ENCODE measurements at places on chromosomes 11 and 22.

GRCh38 chr11:95512177-95512576, 277.4 kb downstream of the FAM76B start:
- peak; percentile 68 for DNase-seq

- DNase-seq: no peak
These were observed 86.3 kb downstream of the CCDC83 start for GRCh38 chr11:85941380-85941973.

- no peak for DNase-seq
These were observed 97.7 kb upstream of the TP53I11 start for GRCh38 chr11:45048313-45048841.

- peak; percentile 8 for DNase-seq
These were observed 77.0 kb downstream of the ZNF280B start for GRCh38 chr22:22431271-22432220.

DNA sequence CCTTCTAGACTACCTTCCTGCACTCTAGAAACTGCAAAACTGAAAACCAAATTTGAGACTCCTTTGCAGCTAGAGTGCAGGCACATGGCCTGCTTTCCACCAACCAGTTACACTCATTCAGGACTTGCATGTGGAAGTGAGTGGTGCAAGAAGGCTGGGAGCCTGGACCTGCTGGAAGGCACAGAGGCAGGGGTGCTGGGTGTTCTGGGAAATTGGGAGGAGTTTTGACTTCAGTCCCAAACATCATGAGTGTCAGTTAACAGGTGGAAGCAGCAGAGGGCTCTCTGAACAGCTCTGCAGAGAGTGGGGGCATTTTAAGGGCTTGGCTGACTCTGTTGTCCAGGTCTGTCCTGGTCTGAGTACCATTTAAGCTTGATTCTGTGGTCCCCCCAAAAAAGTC, 49.3 kb upstream of the SYT13 start:
- DNase-seq: no peak

DNA sequence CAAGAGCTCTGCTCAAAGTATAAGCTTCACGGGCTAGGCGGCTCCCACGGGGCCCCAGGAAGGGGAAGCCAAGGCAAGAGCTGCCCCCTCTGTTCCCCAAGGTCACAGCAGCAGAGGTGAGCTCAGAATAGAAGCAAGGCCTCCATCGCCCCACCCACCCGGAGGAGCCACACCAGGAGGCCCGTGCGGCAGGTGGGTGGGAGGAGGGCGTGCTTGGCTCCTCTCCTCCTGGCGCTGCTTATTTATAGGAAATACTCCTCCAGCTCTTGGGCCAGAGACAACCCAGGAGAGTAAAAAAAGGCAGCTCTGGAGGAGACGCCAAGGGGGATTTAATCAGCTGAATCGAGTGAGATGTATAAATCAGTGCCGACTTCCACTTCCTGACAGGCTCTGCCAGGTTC, 87.8 kb downstream of the FEZ1 start:
- DNase-seq: no peak

DNA sequence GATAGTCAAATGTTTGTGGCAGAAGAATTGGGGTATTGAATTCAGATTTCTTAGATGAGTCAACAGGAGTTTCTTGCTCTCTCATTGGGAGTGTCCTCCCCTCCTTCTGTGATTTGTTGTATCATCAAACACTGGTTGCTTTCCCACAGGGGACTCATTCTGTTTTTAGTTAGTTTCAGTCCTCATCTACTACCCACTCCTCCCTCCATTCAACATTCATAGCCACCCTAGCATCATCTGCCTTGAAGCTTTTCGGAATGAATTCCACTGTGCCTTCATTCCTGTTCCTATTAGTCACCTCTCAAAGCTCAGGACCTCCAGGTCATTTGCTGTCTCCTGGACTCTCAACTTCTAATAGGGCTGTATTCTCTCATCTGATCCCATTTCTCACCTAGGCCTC, 31.5 kb upstream of the RAB38 start:
- no peak for DNase-seq

DNA sequence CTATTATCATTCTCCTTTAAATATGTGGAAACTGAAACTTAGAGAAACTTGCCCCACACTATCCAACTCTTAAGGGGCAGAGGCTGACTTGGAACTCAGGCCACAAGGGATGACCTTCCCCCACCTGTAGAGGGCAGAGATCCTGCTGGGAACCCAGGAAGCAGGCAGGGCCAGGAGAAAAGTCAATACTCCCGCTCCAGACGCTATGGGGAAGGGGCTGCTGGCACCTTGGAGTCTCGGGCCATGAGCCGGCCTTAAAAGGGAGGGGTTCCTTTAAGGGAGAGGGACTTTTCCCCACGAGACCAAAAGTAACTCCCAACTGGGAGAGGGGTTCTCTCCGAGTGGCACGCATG, 620 bp upstream of the ANO5 start:
- no peak for DNase-seq

DNA sequence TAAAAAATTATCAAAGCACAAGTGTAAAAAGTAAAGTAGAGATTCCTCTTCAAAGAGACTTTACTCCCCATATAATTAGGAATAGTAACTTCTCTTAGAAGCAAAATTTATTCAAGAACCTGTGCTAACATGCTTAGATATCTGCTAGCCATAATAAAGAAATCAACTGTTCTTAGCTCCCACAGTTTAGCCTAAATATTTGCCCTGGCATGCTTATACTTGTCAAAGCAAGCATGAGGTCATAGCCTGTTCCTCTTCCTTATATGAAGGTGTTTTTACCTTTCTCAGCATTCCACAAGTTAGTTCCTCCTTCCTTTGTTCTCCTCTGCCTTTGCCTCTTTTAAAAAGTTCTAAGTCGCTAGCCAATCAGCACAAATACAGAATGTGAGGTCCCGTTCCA, 30.3 kb downstream of the RIC3 start:
- DNase-seq: no peak

- no peak for DNase-seq
These were observed 563 bp downstream of the GATD1 start for GRCh38 chr11:776561-777287.

DNA sequence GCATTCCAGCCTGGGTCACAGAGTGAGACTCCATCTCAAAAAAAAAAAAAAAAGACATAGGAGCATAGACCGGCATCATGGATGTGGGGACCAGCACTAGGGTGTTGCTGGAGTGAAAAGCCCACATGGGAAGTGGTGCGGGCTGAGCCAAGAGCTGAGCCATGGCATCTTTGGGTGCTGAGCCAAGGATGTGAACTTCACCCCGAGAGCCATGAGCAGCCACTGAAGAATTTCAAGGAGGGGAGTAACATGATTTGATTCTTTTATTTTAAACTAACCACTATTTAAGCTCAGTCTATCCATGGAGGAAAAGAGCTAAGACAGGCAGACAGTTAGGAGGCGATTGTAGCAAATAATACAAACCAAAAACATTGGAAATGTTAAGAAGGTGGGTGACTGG, 57.4 kb downstream of the AHNAK start:
- no peak for DNase-seq

DNA sequence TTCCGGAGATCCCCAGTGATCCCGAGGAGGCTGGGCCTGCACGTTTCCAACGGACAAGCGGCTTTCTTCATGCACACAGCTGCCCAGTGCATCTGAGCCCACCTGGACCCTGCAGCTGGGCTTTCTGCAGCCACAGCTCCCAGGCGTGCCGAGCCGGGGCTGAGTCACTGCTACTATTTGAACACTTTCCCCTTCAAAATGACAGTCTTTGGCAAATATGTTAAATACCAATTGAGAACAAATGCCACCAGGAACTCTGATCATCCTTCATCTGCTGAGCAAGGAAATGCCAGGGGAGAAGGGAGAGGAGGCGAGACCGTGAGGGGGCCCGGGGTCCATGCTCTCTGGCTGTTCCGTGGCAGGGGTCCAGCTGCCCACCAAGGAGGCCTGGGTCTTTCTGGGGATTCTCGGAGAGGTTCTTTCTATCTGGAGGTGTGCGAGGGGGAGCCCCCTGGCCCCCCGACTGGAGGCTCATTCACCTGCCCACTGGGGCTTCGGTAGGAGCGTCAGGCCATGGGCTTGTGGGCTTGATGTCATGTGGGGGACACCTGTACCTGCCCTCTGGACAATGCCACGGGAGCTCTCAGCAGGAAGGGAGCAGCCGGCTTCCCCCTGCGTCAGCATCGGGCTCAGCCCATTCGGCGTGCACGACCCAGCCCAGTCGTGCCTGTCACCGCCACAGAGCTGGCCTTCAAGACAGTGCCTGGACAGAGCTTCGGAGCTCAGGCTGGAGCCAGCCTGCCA, 159.6 kb downstream of the CTTN start:
- DNase-seq: no peak

GRCh38 chr22:37095113-37095512, 14.4 kb downstream of the TMPRSS6 start:
- no peak for DNase-seq

DNA sequence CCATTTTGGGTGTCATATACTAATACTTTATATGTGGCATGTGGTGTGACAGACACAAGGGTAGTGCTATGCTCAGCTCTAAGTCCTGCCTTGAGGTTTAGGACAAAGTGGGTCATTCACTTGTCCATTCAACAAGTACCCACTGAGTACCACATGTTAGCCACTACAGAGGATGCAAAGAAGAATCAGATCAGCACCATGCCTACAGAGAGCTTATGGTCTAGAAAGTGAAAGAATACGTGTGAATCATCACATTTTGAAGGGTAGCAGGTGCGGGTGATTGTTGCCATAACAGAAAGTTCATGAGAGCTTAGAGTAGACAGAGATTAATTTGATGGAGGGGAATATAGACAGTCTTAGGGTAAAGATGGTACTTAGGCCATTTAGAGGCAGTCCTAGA, 18.3 kb downstream of the CLMP start:
- no peak for DNase-seq

DNA sequence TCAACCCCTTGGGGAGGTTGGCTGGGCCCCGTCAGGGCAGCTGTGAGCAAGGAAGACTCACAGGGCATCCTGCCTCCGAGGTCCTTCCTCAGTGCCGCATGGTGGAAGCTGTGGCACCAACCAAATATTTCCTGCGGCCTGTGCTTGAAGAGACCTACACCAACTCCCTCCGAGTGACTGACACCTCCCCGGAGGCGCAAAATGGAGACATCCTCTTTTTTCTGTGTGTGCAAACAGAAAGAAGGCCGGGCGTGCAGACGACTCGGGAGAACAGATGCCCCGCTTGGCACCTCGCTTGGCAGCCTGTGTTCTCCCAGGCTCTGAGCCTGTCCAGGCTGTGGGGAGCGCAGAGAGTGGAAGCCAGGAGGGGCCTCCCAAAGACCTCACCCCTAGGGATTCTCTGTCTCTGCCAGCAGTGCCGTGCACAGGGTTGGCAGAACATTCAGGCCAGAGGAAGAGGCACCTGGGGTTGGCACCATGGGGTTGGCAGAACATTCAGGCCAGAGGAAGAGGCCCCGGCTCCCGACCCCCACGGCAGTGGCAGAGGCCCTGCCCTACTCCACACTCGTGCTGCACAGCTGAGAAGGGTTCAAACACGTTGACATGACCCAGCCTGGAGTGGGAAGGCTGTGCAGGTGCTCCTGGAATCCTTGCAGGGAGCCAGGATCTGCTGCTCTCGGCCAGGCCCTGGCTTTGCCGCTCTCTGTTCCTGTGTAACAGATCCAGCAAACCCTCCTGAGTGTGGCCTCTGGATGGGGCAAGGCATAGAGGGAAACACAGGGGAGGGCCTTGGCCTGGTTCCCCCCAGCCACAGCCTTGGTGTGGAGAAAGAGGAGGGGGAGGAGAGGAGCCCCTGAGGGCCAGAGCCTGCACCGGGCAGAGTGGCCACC, 805.5 kb downstream of the BRD1 start:
- no peak for DNase-seq

GRCh38 chr22:22450343-22450839, 58.2 kb downstream of the ZNF280B start:
- DNase-seq: no peak

DNA sequence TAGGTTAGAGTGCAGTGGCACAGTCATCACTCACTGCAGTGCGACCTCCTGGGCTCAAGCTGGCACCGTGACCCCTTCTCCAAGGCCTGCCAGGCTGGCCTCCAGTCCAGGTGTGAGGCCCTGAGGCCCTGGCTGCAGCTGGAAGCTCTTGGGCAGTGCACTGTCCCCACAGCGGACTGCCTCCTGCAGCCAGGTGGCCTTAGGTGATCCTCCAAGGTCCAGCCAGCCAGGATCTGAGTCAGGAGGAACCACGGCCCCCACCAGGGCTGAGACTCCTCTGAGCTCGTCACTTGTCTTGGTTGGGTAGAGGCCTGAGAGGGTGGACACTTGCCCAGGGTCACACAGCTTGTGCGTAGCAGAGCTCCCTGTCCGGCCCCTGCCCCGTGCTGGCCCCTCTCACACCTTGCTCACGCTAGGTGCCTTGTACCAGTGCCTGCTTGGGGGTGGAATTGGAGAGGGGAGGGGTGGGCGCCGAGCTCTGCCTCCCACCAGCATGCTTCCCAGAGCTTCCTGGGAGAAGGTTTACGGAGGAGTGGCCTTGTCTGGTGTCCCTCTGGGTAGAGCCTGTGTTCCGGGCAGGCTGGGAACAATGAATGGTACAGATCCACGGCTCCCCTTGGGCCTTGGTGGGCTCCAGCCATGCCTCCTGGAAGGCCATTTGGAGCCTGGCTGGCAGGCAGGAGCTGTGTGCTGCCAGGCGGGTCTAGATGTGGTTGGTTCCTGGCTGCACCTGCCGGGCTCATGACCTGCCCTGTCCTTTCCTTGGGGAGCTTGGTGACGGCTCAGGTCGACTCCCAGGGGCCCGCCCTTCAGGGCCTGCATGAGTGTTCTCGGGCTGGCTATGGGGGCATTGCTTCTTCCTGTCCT, 20.6 kb downstream of the KCNQ1 start:
- no peak for DNase-seq

GRCh38 chr11:115566180-115566764, 62.1 kb upstream of the CADM1 start:
- DNase-seq: no peak

DNA sequence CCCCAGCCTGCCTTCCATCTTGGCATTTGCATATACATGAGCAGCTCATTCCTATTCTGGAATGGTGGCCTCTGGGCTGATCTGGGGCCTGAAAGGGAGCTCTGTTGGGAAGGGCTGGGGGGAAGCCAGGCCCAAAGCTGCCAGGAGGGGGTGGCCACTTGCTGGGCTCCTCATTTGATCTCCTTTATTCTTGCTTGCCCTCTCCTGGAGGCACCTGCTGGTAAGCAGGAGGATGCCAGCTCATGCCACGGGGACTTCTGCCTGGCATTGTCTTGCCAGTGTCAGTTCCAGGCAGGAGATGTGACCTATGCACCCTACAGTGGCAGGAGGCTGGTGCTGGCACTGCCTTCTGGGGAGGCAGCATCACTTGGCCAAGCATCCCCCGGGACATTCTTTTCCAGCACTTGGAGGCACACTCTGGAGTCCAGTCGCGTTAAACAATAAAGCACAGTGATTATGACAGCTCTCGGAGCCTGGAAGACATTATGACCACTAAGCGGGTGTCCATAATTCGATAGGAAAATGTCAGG, 128.3 kb downstream of the NTM start:
- no peak for DNase-seq

DNA sequence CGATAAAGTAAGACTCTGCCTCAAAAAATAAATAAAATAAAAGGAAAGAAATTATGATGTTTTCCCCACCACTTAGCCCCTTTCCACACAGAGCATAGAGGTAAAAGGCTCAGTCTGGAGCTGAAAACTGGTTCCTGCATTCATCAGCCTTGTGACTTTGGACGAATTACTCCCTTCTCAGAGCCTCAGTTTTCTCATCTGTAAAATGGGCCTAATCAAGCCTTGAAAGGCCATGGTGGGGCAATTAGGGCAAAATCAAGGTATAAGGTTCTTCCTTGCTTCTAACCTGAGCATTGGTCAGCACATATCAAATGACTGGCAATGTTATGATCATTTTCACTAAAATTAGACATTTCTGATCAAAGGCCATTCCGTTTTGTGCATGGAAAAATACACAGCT, 417.7 kb downstream of the MN1 start:
- DNase-seq: no peak

GRCh38 chr22:35609261-35609660, 7.9 kb downstream of the MB start:
- DNase-seq: no peak

Measured in HS-5 (cell line).